ENCODE measurements at places on chromosomes 4 and X.

- no peak for DNase-seq
Measured at GRCh38 chr4:129345609-129346008, 249.7 kb downstream of the C4orf33 start.

DNA sequence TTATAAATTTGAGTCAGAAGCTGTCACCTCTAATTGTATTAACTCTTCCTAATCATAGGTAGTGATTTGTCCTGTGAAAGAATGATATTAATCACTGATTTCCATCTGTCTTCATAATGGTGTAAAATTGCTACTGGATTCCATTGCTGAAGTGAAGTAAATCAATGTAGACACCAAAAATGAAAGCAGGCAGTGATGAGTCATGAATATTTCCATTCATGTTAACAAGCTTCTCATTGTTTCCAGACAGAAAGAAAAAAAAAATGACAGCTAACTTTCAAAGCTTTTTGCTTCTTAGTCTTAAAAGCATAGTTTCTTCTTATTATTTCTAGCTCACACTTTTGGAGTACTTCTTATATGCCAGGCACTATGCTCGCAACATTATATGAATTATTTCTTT, 21.5 kb downstream of the FAM114A1 start:
- no peak for DNase-seq

- peak; percentile 20 for DNase-seq
Measured at GRCh38 chrX:103941201-103941975, 21.0 kb upstream of the TMSB15B start.

DNA sequence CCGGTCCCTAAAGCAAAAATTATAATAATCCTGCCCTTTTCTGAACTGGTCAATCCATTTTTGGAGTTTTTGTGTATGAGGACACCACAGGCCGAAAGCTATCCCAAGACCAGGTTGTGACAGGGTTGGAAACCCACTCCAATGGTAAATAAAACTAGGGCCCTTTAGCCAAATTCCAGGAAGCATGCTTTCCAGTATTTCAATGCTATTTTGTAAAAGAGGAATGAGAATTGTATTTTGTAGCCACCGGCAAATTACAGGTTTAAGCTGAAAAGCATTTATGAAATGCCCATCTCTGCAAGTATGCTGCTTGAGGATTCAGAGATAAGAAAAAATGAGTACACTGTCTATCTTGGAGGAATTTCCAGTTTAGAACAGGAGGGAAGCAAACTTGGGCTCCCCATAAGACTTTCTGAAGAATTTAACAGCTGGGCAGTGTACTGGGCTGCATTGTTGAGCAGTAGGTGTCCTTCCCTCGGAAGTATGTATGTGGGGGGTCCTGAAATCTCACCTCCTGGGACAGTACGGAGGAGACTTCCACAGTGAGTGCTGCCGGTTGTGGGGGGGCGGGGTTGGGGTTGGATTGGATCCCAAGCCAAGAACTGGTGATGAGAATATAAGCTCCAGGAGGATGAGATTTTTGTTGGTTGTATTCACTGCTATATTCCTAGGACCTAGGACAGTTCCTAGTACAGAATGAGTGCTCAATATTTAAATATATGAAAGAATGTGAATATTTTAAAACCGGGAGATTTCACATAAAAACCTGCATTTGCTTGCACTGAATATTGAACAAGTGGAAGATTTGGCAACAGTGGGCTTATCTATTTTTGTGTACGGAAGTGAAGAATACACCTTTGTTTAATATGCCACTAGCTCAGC, 26.8 kb downstream of the OCIAD2 start:
- no peak for DNase-seq

- peak; percentile 67 for DNase-seq
Measured at GRCh38 chrX:2707334-2707760, 16.3 kb downstream of the CD99 start.

- DNase-seq = no peak
Measured at GRCh38 chrX:15129412-15129811, 140.5 kb downstream of the ASB9 start.

- no peak for DNase-seq
Measured at GRCh38 chr4:176668324-176668723, 124.4 kb downstream of the VEGFC start.

DNA sequence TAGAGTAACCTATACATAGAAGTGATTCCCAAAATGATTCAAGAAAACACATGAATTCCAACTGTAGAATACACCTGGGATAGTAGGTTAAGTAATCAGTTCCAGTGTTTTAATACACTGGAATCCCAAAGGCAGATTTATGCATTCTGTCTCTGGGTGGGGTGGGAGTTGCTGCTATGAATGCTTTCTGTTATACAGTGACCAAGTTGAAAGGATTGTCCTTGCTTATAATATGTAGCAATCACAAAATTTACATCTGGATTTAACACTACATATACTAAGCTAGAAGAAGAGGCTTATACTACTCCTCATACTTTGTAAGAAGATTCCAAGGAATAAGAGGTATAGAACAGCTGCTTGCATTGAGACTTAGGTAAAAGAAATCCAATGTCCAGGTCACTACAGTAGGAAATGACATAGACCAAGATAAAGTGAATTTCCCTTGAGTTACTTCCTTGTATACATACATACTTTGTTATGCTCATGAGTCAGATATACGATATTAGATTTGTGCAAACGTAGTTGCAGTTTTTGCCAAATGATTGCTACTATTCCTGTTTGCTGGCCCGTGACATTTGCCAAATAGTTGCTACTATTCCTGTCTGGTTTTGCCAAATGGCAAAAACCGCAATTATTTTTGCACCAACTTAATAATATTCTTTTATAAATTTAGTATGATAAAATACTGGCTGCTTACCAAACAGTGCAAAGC, 210.5 kb upstream of the DIAPH2 start:
- no peak for DNase-seq

DNA sequence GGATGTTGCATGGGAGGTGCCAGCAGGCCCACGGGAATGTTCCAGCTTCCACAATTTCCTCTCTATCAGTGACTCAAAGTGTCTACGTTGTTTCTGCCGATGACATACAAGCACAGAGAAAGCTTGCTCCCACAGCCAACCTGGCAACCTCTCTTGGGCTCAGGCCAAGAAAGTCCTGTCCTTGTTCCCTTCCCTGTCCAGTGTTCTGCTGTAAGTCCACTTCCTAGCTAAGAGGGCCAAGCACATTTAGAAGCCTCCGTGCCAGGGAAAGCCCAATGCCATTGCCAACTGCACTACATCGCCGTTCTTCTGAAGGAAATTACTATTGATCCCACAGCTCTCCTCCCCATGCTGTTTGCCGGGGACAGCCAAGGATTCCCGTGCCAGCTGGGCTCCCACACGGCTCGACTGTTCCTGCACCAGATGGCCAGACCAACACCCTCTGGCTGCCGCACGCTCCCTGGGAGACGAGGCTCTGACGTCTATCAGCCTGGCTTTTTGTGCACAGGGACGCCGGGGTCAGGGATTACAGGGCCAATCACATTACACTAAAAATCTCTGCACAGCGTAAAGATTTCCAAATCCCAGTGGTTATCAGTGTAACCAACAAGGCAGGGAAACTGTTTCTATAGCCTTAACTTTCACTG, 284.0 kb downstream of the BCOR start:
- peak; percentile 71 for DNase-seq

GRCh38 chr4:10006231-10006600, 15.1 kb downstream of the SLC2A9 start:
- no peak for DNase-seq

DNA sequence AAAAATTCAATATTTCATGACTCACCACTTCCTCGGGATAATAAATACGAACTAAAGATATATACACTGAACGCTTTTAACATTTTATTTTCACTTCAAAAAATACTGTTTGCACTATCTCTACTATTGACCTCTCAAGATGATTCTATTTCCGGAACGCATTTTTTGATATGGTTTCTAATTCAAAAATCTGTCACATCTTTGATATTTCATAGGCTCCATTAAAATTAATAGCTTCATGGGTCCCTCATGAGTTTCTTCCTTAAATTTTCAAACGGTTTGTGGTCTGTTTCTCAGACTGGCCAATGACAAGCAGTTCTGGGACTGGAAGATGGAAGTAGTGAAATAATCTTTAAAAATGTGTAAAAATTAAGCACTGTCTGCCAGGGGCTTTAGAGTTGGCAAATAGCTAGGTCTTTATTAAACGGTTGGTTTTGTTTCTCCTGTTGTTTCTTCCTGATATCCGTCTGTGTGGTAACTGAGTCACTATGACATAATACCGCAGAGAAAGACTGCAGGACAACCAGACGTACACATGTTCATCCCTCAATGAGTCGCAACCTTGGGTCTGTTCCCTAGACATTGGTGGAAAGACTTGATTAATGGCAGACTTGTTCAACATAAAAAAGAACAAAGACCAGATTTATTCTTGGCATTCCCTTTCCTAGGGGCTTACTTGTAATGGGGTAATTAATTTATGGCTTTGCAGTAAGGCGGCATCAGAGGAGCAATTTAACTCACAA, 133.8 kb downstream of the PALLD start:
- DNase-seq = peak; percentile 33

DNA sequence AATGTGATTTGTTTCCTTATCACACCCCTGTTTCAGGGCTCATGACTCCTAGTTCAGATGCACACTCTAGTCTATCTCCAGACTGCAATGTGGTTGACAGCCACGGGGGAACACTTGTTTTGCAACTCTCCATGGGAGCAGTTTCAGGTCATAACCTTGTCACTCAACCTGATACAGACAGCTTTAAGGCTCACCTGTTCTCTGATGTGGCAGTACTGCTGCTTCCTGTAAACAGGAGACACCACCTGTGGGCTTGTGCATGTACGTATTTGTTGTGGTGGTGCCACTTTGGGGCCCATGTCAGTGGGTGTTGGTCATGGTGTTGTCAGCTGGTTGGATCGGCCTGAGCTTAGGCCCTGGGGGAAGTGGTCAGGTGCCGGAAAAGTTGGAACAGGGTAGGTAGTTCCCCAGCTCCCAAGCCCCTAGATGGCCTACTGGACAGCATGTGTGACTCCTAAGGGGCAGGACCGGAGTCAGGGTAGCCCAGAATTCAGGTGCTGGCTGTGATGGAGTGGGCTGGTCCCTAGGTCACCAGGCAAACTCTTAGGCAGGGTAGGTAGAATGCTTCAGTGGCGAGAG, 46.2 kb downstream of the FAM9B start:
- no peak for DNase-seq

DNA sequence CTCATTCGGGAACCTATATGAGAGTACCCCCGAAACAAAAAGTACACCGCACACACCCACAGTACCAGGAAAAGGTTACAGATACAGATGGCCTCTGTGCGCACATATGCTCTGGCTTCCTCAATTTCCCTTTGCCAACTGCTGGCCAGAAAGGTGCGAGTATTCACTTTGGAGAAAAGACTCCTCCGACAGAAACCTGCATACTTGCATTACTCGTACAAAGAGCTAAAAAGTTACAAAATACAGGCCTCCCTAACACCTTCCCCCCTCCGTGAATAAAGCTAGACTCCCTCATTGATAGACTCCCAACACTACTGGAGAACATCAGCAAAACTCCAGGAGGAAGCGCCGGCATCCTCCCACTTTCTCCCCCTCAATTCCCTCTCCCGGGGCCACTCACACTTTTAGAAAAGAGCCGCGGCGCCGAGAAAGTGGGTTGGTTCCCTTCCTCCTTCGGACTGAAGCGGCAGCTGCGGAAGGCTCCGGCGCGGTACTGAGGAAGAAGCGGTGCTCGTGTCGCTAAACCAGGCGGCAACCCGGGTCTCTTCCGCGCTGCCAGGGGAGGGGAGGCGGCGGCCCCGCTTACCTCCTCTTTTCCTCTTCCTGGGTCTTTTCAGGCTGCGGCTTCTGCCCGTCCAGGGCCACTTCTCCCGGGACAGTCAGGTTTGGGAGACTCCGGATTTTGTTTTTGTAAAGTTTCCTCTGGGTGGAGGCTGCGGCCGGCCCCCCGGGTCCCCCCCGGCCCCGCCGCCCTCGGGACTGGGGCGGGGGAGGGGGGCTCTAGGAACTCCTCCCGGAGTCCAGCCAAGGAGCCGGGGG, 1.1 kb downstream of the FBXW7 start:
- DNase-seq = peak; percentile 52

- DNase-seq = no peak
Measured at GRCh38 chr4:21915761-21916160, 32.8 kb downstream of the KCNIP4 start.

- no peak for DNase-seq
Measured at GRCh38 chr4:108060686-108061321, 71.1 kb downstream of the HADH start.

All from SK-N-SH (cell line).